ENCODE measurements at places on chromosomes 13 and 19. TPM values are rescaled to one million over a fixed set of nuclear protein-coding genes. Genes with fewer than 3 reads are reported as not detected.
A peak's percentile ranks its signal among the peaks of the same experiment; 100 is the strongest.

DNA sequence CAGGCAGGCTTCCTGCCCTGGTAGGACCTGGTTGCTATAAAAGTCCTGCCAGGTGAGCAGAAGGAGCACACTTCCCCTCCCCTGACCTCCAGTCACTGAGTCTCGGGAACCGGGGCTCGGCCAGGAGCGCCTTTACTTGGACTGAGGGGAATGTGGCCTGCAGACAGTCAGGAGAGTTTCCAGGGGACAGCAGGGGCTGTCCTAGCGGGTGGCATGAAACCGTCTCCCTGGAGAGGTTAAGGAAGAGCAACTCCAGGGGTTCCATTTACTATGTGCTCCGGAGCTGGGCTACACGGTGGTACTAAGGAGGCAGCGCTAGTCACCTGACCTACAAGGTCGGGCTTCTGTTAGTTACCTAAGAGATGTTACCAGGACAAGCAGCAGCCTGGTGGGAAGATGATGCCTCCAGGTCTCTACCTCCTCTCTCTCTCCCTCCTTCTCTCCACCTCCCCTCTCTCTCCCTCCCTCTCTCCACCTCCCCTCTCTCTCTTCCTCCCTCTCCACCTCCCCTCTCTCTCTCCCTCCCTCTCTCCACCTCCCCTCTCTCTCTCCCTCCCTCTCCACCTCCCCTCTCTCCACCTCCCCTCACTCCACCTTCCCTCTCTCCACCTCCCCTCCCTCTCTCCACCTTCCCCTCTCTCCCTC is 4.1 kb upstream of the CNOT3 start:
- peak; percentile 89 for DNase-seq

Gene SSC5D
- total RNA-seq: 15.2 TPM

DNA sequence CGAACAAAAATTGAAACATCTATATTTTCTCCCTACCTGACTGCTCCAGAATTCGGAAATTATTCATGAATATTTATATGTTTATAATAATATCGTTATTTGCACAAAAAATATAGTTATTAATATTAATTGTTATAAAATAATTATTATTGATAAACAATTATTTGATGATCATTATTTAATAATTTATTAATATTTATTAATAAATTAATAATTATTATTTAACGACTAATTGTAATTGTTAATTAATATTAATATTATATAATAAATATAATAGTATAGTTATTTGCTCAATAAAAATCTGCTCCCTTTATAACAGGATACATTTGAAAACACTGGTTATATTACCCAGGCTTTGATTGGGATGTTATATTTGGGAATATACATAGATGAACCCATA is 14.3 kb downstream of the CEACAM6 start:
- DNase-seq: no peak

Gene RDH8
- not detected for total RNA-seq

DNA sequence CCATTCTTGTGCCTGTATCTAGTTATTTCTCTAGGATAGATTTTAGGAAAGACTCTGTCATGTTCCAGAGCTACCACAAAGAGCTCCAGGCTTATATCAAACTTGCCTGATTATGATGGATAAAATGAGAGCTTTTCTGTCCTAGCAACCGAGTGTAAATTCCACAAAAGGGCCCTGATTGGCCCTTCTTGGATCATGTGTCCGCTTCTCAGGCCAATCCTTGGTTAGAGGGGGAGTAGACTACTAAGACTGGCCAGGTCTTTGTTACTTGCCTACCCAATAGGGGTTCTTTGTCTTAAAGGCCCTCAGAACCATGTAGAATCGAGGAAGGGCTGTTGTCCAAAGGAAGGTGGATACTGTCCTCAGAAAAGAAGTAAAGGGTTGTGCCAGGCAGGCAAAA is 2.4 kb downstream of the DHX34 start:
- DNase-seq: no peak

Gene DCT
- total RNA-seq: 0.42 TPM

GRCh38 chr13:49481788-49482187 is 14.0 kb upstream of the PHF11 start:
- no peak for DNase-seq

Data from ureter (tissue), 1 donor.